ENCODE measurements at places on chromosomes 6 and 20.

GRCh38 chr20:51084593-51085377, 61.9 kb upstream of the KCNG1 start:
- no peak for DNase-seq

- no peak for DNase-seq
Measured at GRCh38 chr6:41280381-41281057, 6.0 kb downstream of the TREM1 start.

- DNase-seq = peak; percentile 72
Measured at GRCh38 chr20:63831993-63832686, 1.1 kb upstream of the ZBTB46 start.

GRCh38 chr6:156068881-156069280, 613.2 kb upstream of the NOX3 start:
- no peak for DNase-seq

DNA sequence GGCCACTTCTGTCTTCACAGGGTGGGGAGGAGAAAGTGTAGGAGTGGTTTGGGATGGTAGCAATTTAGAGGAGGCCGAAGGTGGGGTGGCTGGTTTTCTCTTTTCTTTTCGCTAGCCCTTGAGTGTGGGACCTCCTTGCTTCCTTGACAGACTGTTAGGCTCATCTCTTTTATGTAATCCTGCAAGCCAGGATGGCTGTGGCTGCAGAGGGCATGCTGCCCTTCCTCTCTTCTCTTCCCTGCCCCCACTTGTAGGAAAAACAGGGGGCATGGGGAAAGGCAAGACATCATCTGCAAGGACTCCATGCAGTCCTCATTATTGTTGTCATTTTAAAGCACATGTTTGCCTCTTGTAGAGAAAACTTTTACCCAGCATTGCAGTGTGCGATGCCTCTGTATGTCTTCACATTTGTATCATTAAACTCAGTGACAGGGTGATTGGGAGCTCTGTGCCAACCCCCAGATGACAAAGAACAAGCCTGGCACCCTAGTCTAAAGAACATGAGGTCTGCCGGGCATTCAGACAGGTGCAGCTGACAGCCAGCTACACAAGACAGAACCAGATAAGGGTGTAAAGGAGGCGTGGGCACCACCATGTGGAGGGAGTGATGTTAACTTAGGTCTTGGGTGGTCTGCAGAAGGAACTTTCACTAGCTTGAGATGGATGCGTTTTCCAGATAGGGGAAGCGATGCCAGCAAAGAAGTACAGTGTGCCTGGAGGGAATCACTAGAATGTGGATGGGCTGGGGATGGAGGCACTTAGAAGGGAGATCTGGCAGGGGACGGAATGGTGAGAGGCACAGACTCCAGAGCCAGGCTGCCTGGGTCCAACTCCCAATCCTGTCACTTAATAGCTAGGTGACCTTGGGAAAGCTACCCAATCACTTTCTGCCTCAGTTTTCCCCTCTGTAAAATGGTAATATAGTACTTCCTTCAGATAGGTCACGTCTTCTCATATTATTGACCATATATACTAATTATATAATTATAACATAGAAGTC, 207.6 kb downstream of the TBC1D7 start:
- DNase-seq = peak; percentile 64

GRCh38 chr20:14882157-14882556, 544.7 kb upstream of the FLRT3 start:
- no peak for DNase-seq

DNA sequence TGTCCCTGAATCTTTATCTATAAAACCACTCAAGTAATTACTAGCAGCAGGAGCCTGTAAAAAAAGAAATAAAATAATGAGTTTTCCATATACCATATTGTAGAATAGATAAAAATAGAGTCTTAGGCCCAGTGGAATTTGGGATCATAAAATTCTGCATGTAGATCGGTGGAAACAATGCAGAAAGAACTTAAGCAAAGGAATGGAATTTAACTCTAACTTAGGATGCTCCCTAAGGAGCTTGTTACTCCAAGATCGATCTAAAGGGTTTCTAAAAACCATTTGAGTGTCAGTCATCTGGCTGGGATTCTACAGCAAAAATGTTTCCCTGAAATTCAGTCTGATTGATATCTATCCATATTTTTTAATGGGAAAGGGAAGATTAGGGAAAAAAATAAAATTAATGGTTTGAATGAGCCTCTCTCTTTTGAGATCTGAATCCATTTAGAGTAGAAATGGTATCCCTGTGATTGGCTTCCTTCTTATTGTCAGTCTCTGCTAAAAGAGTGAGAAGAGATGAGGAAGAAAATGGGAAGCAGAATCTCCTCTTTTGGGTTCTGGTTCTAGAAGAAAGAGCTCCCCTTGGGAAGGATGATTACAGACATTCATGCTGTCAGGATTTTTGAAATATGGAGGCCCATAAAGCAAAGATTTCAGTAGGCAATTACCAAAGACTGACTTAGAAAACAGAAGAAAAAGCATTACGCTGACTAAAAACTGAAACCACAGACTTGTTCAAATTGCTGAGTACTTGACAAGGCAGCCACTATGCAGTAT, 564.3 kb upstream of the MARCKS start:
- DNase-seq = no peak

DNA sequence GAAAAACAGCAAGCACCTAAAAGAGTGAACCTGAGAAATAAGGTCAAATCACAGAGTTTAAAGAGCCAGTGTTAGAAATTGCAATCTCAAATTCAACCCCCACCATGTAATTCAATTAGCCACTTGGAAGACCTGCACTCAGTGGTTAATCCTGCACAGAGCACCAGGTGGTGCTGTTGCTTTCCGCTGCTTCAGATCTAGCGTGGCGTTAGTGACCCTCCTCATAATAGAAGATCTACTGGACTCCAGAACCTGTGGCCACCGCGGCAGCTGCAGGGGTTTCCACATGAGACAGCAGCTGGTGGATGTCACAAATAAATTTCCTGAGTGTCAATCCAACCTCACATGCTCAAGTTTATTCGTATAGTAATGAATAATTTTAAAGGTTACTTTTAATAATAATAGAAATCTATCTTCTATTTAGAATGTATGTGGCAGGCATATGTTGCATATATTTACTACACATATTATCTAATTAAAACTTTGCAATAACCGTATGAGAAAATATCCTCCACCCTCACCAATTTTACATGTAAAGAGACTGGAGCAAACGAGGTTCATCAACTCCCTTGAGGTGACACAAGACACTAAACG, 84.4 kb downstream of the SYNE1 start:
- peak; percentile 63 for DNase-seq

- DNase-seq = no peak
Measured at GRCh38 chr6:168299541-168300511, 19.8 kb downstream of the DACT2 start.

- no peak for DNase-seq
Measured at GRCh38 chr6:126803769-126804168, 314.7 kb upstream of the RSPO3 start.

GRCh38 chr20:10532361-10532760, 97.3 kb downstream of the SLX4IP start:
- DNase-seq = no peak

GRCh38 chr20:40633123-40633850, 55.7 kb downstream of the MAFB start:
- no peak for DNase-seq

GRCh38 chr6:21593927-21594415, 420 bp downstream of the SOX4 start:
- DNase-seq = peak; percentile 32

DNA sequence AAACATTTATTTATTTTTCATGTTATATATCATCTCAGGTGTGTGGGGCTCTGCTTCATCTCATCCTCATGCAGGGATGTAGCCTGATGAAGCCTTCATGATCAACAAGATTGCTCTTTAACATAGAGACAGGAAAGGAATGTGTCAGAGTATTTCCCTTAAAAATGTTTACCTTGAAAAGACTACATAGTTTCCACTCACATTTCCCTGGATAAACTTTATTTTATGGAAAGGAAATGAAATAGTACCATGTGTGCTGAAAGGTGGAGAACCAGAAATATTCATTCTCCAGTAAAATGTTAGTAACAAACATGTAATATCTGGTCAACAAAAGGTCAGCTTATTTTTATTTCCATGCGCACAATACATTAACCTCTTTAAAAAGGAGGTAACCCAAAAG, 155.8 kb downstream of the GRM1 start:
- no peak for DNase-seq

DNA sequence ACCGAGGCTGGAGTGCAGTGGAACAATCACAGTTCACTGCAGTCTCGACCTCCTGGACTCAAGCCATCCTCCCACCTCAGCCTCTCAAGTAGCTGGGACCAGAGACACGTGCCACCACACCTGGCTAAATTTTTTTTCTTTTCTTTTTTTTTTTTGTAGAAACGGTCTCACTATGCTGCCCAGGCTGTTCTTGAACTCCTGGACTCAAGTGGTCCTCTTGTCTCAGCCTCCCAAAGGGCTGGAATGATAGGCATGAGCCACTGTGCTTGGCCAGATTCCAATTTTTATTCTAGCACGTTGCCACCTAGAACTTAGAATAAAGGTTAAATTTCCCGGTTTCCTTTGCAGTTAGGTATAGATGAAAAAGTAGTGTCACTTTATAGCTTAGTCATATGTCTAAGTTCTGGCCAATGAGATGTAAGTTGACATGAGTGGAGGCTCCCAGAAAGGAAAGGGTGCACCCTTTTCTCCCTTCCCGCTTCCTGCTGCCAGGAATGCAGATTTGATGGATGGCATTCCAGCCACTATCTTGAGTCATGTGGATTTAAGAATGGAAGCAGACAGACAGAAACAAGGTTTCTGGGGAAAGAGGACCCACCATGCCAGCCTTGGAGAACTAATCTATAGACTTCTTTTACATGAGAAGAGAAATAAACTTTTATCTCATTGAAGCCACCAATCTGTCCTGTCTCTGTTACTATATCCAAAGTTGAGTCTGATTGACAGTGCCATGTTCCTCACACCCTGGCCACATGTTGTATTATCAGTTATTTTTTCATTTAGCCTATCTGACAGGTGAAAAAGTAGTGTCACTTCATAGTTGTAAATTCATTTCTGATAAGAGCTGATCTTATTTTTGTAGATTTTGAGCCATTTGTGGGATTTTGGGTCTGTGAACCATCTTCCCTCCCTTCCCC, 60.6 kb upstream of the NCOA3 start:
- DNase-seq = no peak

- DNase-seq = no peak
Measured at GRCh38 chr6:93418033-93418407, 1.3 kb downstream of the EPHA7 start.

DNA sequence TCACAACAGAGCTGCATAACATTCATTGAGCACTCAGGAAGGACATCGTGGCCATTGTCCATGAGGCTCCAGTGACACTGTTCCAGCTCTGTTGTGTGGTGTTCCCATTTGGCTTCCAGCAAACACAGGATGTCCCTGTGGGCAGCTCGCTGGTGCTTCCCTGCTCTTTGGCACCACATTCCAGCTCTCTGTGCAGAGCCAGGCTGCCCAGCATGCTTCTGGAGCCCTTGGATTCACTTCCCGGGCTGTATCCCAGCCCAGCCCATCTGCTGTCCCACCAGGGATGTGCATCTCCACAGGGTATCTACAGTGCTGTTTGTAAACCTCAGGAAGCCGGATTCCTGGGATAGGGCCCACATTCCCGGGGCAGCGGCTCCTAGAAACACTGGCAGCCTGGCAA, 57.2 kb downstream of the CTCFL start:
- DNase-seq = no peak

GRCh38 chr20:62918831-62919230, 7.5 kb downstream of the DIDO1 start:
- DNase-seq = no peak

DNA sequence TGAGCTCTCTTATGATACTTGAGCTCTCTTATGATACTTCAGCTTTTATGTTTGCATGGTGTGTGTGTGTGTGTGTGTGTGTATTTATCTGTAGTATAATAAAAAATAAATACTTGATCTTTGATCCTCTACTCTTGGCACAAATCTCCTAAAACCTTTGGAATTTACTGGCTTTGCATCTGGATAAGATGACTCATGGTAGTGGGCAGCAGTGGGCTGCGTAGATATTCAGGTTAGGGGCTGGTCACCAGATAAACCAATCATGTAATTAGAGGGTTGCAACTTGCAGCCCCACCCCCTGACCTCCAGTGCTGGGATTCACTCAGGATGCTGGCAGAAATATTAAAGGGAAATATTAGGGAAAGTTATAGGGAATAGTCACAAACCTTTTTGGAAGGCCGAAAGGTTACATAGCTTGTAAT, 151.9 kb upstream of the COL21A1 start:
- no peak for DNase-seq

DNA sequence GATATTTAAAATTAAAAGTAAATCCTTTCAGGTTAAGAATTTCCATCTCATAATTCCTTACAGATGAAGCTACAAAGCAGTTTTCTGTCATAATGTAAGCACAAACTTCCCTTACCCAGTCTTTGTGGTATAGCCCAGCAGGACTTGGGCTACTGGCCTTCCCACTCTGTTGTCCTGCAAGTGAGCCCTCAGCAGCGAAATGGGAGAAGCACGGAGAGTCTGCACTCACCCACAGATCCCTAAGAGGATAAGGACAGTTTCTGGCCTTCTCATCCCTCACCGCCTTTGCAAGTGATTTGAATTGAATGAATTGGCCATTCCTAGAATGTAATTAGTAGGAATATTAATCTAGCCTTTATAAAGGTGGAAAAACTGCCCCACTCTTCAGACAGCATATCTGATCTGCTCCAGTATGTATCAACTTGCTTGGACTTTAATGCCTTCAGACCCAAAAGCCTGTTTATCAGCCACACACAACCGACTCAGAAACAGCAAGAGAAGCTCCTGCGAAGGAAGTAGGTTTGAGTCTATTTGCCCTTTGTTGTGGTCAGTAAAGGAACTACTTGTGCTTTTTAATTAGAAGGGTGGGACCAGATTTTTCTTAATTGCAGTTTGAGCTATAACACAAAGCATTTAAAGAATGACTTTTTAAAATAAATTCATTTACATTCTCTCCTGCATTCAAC, 29.9 kb upstream of the PRDM1 start:
- no peak for DNase-seq

- DNase-seq = no peak
Measured at GRCh38 chr6:1347161-1347560, 35.3 kb downstream of the FOXQ1 start.

DNA sequence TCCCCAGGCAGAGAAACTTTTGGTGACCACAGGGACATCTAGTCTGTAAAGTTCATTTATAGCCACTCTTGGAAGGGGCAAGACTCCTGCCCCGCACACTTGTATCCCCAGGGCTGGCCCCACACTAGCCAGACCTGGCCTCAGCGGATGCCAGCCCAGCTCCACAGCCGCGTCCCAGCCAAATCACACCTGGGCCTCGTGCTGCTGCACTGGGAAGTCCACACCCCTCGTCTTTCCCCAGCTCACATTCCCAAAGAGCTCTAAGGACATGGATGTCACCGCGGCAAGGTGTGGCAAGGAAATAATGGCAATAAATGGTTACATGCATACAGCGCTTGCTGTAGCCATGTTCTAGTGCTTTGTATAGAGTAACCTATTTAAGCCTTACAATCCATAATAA, 8.6 kb downstream of the IP6K3 start:
- no peak for DNase-seq

- no peak for DNase-seq
Measured at GRCh38 chr20:35866418-35867202, 87.7 kb downstream of the SCAND1 start.
